Large intestine (tissue), 12 donors: ENCODE measurements at places on chromosomes 16 and 17. TPM values are rescaled to one million over a fixed set of nuclear protein-coding genes. Genes with fewer than 3 reads are reported as not detected.

CACNG3 gene
- polyA plus RNA-seq = 0.01 TPM

C16orf89 gene
- 3.1 TPM for polyA plus RNA-seq

CD7 gene
- polyA plus RNA-seq = 8.6 TPM

DNA sequence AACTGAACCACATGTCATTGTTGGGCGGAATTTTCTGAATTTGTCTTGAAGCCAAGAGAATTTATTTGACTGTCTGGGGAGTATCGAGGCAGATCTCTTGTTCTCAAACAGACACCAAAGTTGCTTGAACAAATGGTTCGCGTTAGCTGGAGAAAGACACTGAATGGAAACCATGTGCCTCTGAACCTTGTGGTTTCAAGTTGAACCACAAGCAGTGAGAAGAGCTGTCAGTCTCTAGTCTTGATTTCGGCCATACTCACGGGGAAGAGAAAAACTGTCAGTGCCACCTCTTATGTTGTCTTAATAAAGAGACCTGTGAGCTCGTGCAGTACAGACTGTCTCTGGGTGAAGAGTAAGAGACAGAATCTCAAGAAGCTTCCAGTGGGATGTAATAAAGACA, 886.5 kb upstream of the SOX9 start:
- no peaks in the 10 kb centered on the region for H3K36me3 ChIP-seq
- no peaks in the 10 kb centered on the region for H3K27me3 ChIP-seq
- H3K27ac ChIP-seq = no peak overlapping the region
- DNase-seq = no peak
- no peak overlapping the region for H3K4me3 ChIP-seq
- H3K4me1 ChIP-seq = no peaks in the 10 kb centered on the region

DNA sequence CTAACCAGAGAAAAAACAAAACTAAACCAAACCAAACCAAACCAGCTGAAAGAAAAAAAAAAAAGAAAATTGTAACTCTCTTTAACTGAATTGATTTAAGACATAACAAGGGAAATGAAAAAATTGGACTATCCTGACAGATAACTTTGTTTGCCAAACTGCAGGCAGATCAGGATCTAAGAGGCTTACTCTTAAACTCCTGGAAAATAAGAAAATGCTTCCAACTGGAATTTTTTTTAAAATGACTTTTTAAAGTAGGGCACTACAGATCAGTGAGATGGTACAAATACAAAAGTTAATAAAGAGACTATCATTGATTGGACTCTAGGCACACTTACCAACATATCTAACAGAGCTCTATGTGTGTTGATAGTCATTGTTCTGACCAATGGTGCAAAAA, 125.5 kb upstream of the KCNJ16 start:
- H3K4me1 ChIP-seq = no peaks in the 10 kb centered on the region
- H3K27me3 ChIP-seq = no peaks in the 10 kb centered on the region
- DNase-seq = no peak
- H3K36me3 ChIP-seq = no peaks in the 10 kb centered on the region
- no peak overlapping the region for H3K27ac ChIP-seq
- H3K4me3 ChIP-seq = no peak overlapping the region

GRCh38 chr17:75551266-75551665, 25.8 kb downstream of the LLGL2 start:
- no peak for DNase-seq
- H3K27ac ChIP-seq = peak overlapping the region; percentile 100
- no peak overlapping the region for H3K4me3 ChIP-seq
- peaks cover 77% of the 10 kb centered on the region for H3K4me1 ChIP-seq
- peaks cover 32% of the 10 kb centered on the region for H3K36me3 ChIP-seq

GRCh38 chr16:11915114-11915643, 577 bp downstream of the GSPT1 start:
- peaks cover 19% of the 10 kb centered on the region for H3K4me1 ChIP-seq
- H3K4me3 ChIP-seq = peak overlapping the region; percentile 79
- no peaks in the 10 kb centered on the region for H3K27me3 ChIP-seq

DNA sequence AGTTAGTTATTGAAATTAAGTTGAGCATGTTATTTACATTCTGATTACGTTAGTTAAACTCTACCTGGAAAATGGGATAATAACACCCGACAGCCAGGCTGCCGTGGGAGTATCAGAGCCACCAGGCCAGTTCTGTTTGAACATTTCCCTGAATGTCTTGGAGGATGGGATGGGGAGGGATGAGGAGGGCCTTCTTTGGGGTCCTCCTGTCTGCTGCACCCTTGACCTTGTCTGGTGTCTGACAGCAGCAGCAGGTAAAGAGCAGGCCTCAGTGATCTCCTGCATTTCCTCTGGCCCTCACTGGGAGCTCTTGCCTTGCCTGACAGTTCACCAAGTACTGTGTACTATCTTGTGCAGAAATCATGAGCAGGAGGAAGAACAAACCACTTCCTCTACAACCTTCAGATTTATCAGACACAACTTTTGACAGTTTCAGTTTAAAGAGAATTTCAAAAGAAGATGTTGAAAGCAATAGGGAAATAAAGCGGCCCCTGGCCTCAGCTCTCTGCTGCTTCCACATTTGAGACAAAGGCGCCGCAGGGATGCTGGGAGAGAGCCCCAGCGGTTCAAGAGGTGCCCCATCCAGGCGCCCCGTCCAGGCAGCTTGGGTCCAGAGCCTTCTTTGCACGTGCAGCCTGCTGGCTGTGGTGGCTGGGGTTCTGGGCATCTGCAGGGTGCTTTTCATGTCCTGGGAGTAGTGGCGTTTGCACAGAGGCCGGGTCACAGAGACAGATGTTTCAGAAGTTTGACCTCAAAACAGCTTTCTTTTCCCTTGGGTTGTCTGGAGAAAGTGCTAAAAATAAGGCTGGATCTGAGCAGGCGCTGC, 25.3 kb downstream of the CMIP start:
- H3K27ac ChIP-seq = peak overlapping the region; percentile 20
- DNase-seq = no peak
- no peaks in the 10 kb centered on the region for H3K27me3 ChIP-seq
- peaks cover 25% of the 10 kb centered on the region for H3K36me3 ChIP-seq
- H3K4me3 ChIP-seq = no peak overlapping the region

DNA sequence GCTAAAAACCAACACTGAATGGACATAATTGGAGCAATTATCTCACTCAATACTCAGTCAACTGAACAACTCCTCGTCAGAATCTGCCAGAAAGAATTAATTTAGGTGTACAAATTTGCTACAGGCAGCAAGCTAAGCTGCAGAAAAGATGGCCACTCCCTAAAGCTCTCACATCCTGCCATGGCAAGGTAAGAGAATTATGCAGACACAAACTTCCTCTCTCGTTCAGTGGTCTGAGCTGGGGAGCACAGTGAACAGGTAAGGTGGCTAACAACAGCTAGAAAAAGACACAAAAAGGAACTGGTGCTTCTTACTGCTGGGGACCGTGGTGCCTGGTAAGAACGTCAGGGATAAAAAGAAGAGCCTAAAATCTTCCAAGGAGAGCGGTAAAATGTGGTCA, 74.9 kb upstream of the BCAR1 start:
- no peaks in the 10 kb centered on the region for H3K36me3 ChIP-seq
- H3K27ac ChIP-seq = no peak overlapping the region
- peaks cover 14% of the 10 kb centered on the region for H3K4me1 ChIP-seq
- no peak for DNase-seq
- H3K27me3 ChIP-seq = no peaks in the 10 kb centered on the region

- H3K4me1 ChIP-seq = no peaks in the 10 kb centered on the region
- H3K4me3 ChIP-seq = no peak overlapping the region
- H3K36me3 ChIP-seq = no peaks in the 10 kb centered on the region
- no peak for DNase-seq
- H3K27ac ChIP-seq = no peak overlapping the region
Measured at GRCh38 chr16:59192551-59193199, 458.6 kb upstream of the GOT2 start.

DNA sequence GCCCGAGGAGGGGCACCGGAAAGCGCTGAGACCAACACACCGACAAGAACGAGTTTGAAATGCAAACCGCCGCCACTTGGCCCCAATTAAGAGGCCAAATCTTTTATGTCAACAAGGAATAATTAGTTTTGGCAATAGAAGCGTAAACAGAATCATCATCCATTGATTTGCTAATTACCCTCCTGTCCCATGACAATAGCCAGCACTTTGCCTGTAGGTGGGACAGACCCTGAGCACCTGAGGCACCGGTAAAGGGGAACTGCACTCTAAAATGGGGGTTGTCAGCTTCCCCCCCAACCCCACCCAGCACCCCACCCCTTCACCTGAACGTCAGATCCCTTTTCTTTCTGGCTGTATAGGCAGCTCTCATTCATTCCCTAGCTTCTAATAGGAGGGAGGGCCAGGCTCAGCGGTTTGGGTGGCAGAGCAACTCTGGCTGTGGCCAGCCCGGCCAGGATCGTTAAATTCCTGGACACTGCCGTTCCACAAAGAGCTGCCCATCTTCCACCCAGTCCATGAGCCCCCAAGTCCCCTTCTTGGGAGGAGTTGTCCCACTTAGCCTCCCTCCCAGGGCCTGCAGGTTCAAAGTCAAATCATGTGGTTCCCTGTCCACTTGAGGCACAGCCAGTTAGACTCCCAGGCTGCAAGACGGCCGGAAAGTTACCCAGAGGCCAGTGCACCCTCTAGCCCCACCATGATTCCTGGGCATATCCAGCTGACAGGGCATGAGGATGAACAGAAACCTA, 45.8 kb downstream of the WNT3 start:
- DNase-seq = no peak
- peak overlapping the region; percentile 61 for H3K4me3 ChIP-seq
- peak overlapping the region; percentile 74 for H3K27ac ChIP-seq

DNA sequence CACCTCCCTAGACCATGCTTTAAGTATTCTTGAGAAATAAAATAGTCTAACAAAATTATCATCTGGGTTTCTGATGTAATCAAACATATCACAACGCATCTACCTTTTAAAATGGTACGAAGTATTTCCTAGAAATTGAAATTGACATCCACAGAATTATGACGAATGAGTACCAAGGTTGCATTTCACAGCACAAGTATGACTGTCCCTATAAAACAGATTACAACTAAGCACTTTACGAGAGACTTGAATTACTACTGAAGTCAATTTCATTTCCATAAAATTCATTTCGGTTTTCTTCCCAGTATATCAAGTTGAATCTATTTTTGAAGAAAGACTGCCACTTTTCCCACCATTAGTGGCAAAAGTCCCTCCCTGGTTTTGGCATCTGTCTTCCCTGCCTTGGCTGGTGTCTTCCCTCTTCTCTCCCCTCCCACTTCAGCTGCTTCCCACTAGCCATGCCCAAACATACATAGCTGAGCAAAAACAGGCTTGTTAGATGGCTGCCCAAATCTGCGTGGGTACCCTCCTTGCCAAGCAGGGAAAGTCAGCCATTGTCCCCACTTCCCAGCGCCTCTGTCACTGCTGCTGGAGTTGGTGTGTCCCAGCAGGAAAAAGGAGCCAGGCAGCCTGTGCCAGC, 29.2 kb downstream of the DNAH9 start:
- no peaks in the 10 kb centered on the region for H3K36me3 ChIP-seq
- H3K4me1 ChIP-seq = no peaks in the 10 kb centered on the region
- DNase-seq = no peak
- no peak overlapping the region for H3K27ac ChIP-seq
- H3K4me3 ChIP-seq = no peak overlapping the region

DNA sequence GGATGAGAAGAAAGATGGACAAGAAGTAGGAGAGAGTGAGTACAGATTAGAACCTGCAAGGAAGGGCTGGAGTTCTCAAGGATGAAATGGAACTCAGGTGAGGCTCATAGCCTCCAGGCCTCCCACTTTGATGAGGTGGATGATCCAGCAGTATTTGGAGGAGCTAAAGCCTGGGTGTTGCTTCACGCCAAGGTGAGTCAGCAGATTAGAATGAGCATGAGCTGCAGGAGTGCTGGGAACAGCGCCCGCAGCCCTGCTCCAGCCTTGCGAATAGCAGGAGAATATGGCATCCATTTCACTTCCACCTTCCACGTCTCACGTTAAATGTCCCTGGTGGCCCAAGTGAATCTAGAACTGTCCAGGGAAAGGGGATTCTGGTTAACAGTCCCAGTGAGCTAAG, 94.4 kb upstream of the CPHXL start:
- no peak for DNase-seq
- no peak overlapping the region for H3K27ac ChIP-seq
- no peaks in the 10 kb centered on the region for H3K4me1 ChIP-seq
- H3K4me3 ChIP-seq = no peak overlapping the region
- H3K27me3 ChIP-seq = no peaks in the 10 kb centered on the region
- H3K36me3 ChIP-seq = no peaks in the 10 kb centered on the region

DNA sequence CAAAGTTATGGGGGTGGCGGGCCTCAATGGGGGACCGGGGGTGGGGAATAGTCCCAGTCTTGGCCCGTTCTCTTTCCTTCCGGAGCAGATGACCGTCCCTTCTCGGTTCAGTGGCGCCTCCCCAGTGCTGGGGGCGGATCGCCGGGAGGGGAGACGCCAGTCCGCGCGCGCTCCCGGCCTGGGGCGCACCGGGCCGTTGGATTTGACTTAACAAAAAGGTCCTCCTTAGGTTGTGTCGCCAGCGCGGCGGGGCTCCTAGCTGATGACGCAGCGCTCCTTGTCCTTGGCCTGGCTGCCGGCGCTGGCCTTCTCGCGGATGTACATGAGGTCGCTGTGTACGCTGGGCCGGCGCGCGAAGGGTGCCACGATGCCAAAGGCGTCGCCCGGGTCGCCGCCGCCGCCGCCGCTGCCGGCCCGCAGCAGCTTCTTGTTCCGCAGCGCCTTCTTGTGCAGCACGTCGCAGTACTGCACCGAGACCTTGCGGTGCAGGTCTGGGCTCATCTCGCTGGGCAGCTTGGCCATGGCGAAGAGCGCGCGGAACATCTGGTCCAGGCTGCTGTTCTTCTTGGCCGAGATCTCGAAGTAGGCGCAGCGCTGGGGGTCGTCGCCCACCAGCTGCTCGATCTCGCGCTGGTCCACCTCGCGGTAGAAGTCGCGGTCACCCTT, 1.2 kb downstream of the RASD1 start:
- H3K36me3 ChIP-seq = peaks cover 29% of the 10 kb centered on the region
- H3K4me3 ChIP-seq = peak overlapping the region; percentile 47

GRCh38 chr17:57038486-57038885, 46.6 kb upstream of the AKAP1 start:
- H3K27me3 ChIP-seq = peaks cover 3% of the 10 kb centered on the region
- no peak overlapping the region for H3K4me3 ChIP-seq
- peaks cover 24% of the 10 kb centered on the region for H3K4me1 ChIP-seq
- H3K27ac ChIP-seq = no peak overlapping the region
- DNase-seq = no peak

GRCh38 chr17:688100-688989, 26.3 kb downstream of the VPS53 start:
- no peaks in the 10 kb centered on the region for H3K4me1 ChIP-seq
- H3K27me3 ChIP-seq = no peaks in the 10 kb centered on the region
- no peak overlapping the region for H3K4me3 ChIP-seq
- H3K27ac ChIP-seq = no peak overlapping the region

DNA sequence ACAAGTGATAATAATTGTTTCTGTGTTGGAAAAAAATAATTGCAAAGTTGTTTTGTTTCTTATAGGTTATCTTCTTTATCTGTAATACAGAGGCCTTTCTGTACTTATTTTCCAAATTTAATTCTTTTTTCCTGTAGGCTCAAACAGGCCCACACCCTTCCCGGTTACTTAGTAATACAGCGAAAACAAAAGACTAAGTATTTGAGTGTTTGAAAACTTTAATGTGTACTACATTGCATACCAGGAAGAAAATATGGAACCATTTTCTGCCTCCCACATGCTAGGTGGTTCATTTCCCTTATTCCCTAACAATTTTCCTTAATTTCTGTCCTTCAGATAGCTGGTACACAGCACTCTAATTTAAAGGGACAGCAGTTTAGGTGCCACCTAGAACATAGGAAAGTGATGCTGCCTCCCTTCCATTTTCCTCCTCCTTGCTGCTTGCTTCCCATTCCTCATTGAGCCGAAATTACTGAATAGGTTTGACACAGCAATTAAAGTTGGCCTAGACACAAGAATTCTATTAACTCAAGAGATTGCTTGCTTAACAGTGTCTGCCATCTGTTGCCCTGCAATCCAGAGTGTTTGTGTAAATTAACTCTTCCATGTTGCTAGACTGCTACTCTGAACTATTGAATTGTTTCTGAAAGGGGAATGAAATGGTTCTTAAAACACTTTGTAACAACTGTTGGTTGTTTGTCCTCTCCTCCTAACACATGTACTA, 24.2 kb downstream of the CYB5B start:
- H3K4me3 ChIP-seq = no peak overlapping the region
- H3K27ac ChIP-seq = no peak overlapping the region
- H3K4me1 ChIP-seq = no peaks in the 10 kb centered on the region
